ENCODE measurements at places on chromosomes 2 and 18.

DNA sequence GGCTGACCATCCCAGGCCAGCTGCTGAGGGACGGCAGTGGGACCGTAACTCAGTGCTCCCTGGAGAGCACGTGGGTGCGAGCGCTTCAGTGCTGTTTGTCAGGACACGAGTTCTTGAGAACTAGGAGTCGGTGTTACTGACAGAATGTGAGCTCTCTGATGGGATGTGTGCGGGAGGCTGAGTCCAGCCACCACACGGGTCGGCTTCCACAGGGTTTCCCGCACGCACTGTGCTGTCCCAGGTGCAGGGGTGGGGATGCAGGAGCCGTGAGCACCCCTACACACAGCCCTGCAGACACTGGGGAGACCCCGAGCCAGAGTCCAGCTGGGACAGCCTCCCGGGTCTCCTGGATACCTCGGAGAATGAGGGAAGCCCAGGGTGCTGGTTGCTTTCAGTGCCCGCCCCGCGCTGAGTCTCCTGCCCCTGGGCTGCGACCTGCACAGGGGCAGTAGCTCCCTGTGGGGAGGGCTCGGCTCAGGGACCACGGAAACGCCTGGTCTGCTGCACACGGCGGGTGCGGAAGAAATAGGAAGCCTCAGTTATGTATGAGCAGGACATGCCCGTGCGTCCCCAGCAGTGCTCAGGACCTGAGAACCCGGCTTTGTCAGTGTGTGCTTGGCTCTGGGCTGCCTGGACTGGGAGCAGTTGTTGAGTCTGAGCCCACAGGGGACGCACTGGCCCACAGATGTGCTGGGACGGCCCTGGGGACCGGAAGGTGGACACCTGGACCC is 71.2 kb downstream of the KCNG2 start:
- DNase-seq, result no peak

DNA sequence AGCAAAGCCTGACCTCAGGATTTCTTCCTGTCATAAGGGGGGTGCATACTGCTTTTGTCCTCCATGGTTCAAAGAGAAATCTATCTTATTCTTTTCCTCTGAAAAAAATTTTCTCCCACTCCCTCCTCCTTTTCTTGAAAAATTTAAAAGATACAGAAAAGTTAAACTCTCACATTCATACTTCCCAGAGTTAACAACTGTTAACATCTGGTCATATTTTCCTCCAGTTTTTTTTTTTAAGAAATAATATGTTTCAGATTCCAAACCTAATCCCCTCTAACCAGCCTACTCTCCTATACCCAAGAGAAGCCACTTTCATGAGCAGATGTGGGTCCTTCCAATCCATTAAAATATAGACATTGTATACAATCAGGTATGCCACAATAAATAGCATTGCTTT is 378.9 kb upstream of the HNRNPA3 start:
- DNase-seq, result no peak

DNA sequence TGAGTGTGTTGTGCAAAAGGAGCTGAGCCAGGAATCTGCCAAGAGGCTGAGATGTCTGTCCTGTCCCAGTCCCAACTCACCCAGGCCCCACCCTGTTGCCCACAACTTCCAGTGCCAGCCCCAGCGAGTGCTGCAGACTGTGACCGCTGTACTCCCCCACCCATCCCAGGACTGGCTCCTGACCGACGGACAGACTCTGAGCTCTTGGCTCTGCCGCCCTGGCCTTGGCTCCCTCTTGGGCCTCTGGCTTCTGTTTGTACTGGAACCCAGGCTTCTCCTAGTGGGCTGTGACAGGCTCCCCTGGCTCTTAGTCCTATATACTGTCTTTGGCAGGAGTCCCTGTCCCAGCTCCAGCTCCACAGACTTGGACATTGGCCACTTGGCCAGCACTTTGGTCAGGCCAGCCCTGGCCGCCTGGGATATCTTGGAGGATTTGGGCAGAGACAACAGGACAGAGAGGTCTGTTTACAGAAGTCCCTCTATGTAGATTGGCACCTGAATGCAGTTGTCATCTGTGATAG is 41.1 kb downstream of the ACOXL start:
- DNase-seq, result no peak

- DNase-seq, result no peak
Measured at GRCh38 chr2:98692090-98693054, 38.6 kb downstream of the MGAT4A start.

GRCh38 chr2:98489971-98490962 is 45.6 kb downstream of the INPP4A start:
- no peak for DNase-seq

DNA sequence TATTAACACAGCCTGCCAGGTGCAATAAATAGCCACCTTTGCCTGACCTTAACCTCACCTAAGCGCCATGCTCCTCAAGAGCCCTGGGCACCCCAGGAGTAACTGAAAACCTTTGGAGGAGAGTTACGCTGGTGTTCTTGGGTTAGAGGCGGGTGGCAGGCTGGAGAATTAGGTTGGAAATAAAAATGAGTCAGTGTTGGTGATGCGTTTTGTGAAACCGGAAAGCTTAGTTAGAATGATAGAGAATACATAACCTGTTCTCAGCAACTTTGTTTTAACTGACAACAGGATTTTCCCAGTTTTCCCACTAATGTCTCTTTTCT is 17.0 kb downstream of the LRRFIP1 start:
- no peak for DNase-seq

DNA sequence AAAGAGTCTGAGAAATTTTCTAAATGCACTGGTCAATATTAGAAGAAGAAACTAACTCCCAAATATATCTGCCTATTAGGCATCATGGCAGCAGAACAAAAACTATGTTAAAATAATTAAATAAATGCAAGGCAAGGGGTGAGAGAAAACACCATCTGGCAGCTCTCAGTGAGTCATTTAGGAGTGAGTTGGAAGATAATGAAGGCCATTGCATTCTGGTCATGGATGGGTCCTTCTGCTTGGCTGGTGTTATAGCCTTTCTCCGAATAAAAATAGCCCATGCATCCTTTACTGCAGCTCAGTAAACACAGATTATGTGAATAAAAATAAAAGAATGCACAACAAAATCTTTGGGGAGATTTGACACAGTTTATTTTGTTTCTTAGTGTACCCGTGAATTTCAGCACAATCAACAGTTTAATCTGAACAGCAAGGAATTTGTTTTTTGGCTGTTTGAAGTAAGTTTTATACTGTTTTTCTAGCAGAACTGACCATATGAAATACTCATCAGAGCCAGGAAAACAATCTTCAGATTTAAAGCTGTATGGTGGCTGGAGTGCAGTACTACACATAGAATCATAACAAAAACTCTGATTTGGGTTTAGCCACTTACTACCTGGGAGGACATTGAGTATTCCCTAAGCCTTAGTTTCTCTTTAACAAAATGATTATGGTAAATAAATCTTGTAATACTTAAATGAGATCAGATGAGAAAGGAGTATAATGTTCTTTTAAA is 225.1 kb upstream of the ITGA4 start:
- DNase-seq, result no peak

DNA sequence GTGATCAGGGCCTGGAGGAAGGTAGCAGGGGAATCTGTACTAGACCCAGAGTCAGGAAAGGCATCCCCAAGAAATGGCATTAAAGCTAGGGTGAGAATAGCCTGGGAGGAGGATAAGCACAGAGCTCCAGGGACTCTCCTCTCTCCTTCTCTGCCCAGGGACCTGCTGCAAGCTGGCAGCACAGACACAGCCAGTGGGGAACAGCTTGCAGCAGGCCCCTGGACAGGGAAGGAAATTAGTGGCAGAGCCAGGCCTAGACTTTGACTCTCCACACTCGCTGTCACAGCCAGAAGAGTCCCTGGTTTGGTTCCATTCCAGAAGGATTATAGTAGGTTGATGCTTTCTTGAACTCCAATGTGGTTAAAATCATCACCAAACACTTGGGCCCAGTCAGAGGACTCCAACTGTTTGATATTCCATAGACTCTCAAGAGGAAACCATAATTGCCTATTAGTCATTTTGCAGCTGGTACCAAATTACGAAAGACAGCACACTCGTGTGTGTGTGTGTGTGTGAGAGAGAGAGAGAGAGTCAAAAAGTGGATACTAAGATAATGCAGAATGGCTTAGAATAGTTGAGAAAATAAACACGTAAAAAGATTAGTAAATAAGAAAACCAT is 95.5 kb upstream of the ATP8B1 start:
- no peak for DNase-seq

DNA sequence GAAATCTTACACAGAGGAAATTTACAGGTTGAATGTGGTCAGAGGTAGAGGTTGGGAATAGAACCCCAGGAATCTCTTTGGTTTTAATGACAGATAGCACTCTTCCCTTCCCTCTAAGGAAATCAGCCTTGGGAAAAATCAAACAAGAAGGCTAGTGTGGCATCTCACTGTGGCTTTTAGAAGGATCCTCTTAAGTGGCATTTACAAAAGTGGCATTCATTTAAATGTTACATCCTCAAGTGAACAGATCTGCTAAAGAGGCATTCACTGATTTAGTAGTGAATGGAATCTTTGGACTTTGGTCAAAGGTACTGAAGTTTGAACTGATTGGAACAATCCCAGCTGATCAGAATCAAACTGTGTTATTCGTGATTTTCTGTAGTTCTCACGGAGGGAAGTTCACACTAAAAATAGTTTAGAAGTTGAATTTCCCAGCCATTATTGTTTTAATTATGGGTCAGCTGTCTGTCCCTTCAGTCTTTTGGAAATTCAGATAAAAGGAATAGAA is 136.5 kb upstream of the FN1 start:
- no peak for DNase-seq

Measured in CD8-positive, alpha-beta T cell (primary cell).